ENCODE measurements at places on chromosomes 16 and 17.

DNA sequence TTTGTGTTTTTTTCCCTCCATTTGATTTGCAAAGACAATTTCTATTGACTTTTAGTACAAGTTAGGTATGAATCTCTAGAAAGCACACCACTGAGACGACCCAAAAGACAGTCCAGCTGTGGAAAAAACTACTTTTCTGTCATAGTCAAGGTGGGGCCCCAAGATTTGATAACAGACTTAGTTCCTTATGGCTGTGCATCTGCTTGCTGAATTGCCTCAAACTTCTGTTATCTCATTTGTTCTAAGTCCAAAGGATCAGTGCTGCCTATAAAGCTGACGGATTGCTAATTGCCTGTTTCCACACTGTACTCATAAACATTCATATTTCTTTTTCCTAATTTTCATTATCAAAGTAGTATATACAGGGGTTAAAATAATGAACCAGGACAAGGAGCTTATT is 180.8 kb downstream of the SPECC1 start:
- DNase-seq, result no peak

DNA sequence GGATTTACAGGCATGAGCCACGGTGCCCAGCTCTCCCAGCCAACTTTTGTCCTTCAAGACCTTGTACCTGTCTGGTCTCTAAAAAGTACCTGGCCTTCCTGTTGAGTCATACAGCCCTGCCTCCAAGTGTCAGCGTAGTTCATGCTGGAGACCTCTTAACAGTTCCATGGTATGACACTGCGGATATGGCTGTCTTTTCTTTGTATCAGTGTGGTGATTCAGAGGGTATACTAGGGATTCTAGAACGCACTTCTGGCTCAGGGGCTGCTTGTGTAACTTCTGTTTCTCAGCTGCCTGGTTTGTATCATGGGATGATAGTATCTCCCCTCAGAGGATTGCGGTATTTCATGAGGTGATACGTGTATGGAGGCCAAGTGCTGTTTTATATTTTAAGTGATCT is 2.0 kb upstream of the TMEM11 start:
- DNase-seq, result no peak

DNA sequence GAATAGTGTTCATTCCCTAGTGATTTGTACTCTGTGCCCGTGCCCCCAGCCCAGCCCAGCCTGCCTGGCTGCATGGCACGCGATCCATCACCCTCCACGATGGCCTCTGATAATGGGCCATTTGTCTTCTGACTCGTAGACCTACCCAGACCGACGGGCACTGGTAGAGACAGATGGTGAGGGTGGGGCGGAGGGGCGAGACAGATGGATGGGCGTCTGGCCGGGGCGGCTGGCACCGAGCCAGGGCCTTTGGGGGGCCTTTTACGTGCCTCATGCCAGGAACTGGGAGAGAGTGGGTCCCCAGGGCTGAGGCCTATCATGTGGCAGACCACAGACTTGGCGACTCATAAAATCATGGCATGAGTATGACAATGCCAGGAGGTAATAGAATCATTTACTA is 25.4 kb downstream of the CRHR1 start:
- no peak for DNase-seq

GRCh38 chr17:42289611-42290181 is 1.4 kb downstream of the STAT5A start:
- no peak for DNase-seq

- no peak for DNase-seq
Measured at GRCh38 chr17:49776551-49777300, 11.8 kb upstream of the KAT7 start.

DNA sequence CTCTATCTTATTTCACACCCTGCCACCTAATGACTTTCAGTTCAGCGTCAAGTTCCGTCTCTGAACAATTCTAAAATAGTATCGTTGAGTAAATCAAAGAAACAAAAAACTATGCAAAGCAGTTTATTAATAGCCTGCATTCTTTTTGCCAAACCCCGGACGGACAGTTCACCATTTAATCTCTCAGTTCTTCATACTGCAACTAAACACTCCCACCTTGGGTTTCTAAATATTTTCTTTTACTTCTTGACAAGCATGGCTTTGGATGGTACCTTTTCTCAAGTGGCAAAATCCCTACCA is 1.2 kb downstream of the MYH11 start:
- no peak for DNase-seq

- DNase-seq, result peak; percentile 59
Measured at GRCh38 chr16:4056161-4057105, 59.8 kb downstream of the ADCY9 start.

DNA sequence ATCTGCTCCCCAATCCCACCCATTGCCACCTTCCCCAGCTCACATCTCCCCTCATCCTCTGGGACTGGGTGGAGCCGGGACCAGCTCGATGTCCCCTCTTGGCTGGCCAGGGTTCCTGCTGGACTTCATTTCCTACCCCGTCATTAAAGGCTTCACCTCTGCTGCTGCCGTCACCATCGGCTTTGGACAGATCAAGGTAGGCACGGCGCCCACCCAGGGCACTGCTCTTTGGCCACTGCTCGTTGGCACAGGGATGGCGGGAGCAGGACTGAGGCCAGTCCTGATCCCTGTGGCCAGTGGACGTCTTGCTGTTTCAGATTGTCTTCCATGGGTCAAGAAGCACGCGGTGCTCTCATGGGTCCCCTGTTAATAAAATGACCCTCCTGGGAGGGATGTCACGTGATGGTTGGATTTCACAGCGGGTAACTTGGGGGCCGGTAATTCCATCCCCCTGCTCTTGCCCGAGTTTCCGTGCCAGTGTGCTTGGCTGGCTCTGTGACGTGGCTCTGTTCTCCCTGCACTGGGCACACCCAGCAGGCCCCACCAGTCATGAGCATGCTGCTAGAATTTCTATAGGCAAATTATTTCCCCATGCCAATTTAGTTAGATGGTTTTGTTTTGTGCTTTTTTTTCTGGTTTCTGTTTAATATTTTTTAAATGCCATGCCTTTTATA is 3.1 kb downstream of the SLC26A11 start:
- no peak for DNase-seq

- DNase-seq, result peak; percentile 86
Measured at GRCh38 chr16:15672514-15673167, 22.6 kb downstream of the NDE1 start.

GRCh38 chr16:66508248-66508913 is 41.5 kb downstream of the TK2 start:
- no peak for DNase-seq

DNA sequence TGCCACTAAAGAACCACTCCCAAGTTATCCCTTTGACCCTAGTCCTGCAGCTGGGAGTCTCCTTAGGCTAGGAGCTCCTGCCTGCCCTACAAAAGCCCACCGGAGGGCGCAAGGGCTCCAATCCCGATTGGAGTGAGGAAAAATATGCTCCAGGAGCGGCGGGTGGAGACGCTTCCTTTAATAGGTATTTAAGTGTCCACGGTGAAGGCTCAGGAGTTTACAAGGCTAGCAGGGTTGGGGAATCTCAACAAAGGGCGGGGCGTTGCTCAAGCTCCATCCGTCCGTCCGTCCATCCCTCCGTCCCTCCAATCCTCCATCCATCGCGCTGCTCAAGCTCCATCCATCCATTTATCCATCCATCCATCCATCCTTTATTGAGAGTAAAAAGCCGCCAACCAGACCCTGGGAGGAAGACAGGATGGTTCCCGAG is 556 bp upstream of the SPNS1 start:
- DNase-seq, result no peak

DNA sequence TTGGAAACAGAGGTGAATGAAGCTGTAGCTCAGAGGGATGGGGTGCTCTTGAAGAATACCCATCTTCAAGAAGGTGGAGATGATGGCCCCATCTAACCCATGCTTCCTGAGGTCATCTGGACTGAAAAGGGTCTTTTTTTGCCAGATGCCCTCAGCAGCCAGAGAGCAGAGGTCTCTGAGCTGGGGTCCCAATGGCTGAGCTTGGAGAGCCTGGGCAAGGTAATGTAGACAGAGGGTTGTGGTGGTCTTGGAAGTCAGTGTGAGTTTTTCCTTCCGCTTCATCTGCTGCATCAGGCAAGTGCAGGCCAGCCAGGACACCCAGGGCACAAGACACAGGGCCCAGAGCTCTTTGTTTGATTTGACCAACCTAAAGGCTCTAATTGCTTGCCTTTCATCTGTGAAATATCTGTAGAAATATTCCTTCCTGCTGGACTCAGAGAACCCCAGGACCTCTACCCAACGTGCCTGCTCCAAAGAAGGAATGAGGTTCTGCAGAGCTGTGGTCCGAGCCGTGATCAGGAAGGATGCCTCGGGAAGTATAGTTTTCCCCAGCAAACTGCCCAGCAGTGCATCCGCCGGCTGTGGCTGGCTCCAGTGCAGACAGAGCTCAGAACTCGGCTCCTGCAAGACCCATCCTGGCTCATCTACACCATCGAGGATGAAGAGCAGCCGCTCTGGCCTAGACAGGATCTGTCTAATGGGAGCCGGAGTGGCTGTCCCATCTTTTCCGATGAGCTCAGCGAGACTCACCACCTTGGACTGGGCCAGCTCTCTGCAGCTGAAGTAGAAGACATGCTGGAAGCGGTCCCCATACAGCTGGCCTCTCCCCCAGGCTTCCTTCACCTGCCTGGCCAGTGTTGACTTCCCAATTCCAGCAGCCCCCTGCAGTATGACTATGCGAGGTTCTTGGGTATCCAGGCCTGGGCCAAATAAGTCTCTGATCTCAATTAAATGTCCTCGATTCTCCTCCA is 25.2 kb downstream of the NLRP1 start:
- peak; percentile 72 for DNase-seq

- no peak for DNase-seq
Measured at GRCh38 chr17:70771804-70772386, 602.6 kb downstream of the KCNJ2 start.

- DNase-seq, result no peak
Measured at GRCh38 chr16:17632667-17633066, 161.9 kb upstream of the XYLT1 start.

GRCh38 chr17:14451729-14452191 is 150.9 kb downstream of the HS3ST3B1 start:
- DNase-seq, result no peak

GRCh38 chr17:33291248-33292200 is 1.6 kb downstream of the ASIC2 start:
- DNase-seq, result no peak

GRCh38 chr17:45705123-45706009 is 78.8 kb upstream of the CRHR1 start:
- no peak for DNase-seq

GRCh38 chr16:27600381-27600780 is 50.4 kb downstream of the KATNIP start:
- DNase-seq, result no peak

- no peak for DNase-seq
Measured at GRCh38 chr16:14369734-14370598, 260.1 kb downstream of the PARN start.
